ENCODE measurements at places on chromosomes 11 and 22.

GRCh38 chr11:77147668-77148321 is 19.7 kb downstream of the MYO7A start:
- H3K36me3 ChIP-seq = no peaks in the 10 kb centered on the region
- ATAC-seq = no peak
- peaks cover 35% of the 10 kb centered on the region for H3K27me3 ChIP-seq

GRCh38 chr11:78226684-78227680 is 38.3 kb downstream of the USP35 start:
- no peak for ATAC-seq
- peaks cover 39% of the 10 kb centered on the region for H3K4me1 ChIP-seq
- H3K4me3 ChIP-seq = no peak overlapping the region
- no peak overlapping the region for H3K27ac ChIP-seq

DNA sequence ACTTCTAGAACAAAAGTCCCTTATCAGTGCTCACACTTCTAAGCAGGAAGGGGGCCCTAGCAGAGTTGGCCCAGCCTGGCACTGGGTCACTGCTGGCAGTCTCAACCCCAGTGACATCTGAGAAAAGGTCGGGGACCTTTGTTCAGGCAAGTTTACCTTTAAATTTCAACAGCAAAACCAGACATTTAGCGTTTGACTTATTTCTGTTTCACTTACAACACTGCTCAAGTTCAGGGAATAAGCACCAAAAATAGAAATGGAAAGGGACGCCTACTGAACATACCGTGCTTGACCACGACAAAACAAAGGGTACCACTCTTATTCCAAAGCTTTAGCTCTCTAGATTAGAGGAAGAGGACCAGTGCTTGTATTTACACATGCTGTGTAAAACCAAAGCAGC is 26.2 kb downstream of the PITPNB start:
- peak; percentile 48 for ATAC-seq
- H3K36me3 ChIP-seq = no peaks in the 10 kb centered on the region
- no peak overlapping the region for H3K4me3 ChIP-seq
- H3K27me3 ChIP-seq = no peaks in the 10 kb centered on the region
- H3K4me1 ChIP-seq = peaks cover 2% of the 10 kb centered on the region
- peak overlapping the region; percentile 40 for H3K27ac ChIP-seq

DNA sequence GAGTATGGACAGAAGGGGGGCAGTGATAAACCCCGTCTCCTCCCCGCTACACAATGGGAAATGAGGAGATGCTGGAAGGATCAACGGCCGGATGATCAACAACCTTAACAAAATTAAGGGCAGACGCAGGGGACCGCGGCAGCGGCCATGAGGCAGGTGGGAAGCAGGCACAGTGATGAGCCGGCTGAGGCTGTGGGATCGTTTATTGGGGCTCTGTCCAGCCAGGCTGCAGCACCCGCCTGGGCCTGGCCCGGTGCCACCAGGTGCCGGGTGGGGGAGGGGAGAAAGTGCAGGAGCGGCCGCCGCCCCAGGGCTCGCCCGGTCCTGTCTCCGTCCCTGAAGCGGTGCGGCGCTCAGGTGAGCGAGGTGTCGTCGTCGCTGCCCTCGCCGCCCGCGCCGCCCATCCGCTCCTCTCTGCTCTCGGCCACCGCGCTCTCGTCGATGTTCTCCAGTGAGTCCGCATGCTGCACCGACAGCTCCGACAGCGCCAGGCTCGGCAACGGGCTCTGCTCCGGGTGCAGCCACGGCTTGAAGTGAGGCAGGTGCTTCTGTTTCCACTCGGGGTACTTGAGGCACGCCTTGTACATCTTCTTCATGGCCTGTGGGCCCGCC is 2.4 kb upstream of the ARAP1 start:
- ATAC-seq = no peak
- no peaks in the 10 kb centered on the region for H3K27me3 ChIP-seq
- no peak overlapping the region for H3K4me3 ChIP-seq

GRCh38 chr11:64685536-64685935 is 37.5 kb downstream of the NRXN2 start:
- no peak for ATAC-seq
- no peaks in the 10 kb centered on the region for H3K36me3 ChIP-seq
- no peaks in the 10 kb centered on the region for H3K4me1 ChIP-seq
- no peak overlapping the region for H3K27ac ChIP-seq
- no peaks in the 10 kb centered on the region for H3K27me3 ChIP-seq
- no peak overlapping the region for H3K4me3 ChIP-seq

DNA sequence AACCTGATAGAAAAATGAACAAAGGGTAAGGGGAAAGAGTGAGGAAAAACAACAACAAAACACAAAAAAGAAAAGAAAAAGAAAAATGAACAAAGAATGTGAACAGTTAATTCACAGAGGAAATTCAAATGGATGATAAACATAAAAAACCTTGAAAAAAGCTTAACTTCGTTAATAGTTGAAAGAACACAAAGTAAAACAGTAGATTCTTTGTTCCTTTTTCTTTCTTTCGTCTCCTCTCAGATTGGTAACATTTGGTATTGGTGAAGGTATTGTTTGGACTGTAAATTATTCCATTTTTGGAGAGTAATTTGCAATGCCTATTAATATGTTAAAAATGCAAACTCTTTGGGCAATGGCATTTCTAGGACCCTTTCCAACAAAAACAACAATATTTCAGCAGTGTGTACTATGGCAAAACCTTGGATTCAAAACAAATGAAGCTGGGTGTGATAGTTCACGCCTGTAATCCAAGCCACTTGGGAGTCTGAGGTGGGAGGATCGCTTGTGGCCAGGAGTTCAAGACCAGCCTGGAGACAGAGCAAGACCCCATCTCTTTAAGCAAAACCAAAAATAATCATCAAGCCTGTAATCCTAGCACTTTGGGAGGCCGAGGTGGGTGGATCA is 3.3 kb upstream of the BACE1 start:
- peaks cover 25% of the 10 kb centered on the region for H3K4me1 ChIP-seq
- H3K27me3 ChIP-seq = no peaks in the 10 kb centered on the region
- no peak overlapping the region for H3K4me3 ChIP-seq
- ATAC-seq = no peak
- H3K27ac ChIP-seq = no peak overlapping the region

DNA sequence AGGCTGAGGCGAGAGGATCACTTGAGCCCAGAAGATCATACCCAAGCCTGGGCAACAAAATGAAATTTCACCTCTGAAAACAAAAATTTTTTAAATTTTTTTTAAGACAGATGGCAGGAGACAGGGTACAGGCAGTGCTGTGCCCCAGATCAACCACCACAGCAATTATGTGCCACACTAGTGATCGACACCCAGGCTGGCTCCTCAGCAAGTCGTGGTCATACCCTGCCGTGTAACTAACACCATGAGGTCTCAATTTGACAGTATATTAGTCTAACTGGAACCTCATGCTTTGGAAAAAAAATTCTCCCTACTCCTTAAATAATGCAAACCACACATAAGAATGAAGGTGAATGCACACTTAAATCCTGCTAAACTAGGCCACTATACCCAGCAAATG is 8.3 kb downstream of the SF3A1 start:
- H3K36me3 ChIP-seq = peaks cover 98% of the 10 kb centered on the region
- no peak overlapping the region for H3K4me3 ChIP-seq

DNA sequence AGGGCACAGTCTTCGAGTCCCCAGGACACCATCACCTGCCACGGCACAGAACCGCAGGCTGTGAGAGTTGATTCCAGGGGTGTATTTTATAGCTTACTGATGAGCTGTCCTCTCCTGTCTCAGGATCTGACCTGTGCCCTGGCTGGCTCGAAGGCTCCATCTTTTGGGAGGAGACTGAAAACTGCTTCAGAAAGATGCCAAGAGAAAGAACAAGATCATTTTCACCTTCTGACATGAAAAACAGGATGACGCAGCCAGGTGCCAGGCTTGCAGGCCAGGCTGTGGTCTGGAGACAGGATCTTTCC is 2.2 kb downstream of the MRGPRD start:
- H3K4me3 ChIP-seq = no peak overlapping the region
- no peak overlapping the region for H3K27ac ChIP-seq
- no peaks in the 10 kb centered on the region for H3K27me3 ChIP-seq
- no peaks in the 10 kb centered on the region for H3K4me1 ChIP-seq
- no peaks in the 10 kb centered on the region for H3K36me3 ChIP-seq
